ENCODE measurements at places on chromosomes 7 and 10.

GRCh38 chr7:126790763-126791162, 462.0 kb downstream of the GRM8 start:
- DNase-seq = no peak

GRCh38 chr7:132480534-132480933, 95.7 kb downstream of the PLXNA4 start:
- DNase-seq = peak; percentile 80

DNA sequence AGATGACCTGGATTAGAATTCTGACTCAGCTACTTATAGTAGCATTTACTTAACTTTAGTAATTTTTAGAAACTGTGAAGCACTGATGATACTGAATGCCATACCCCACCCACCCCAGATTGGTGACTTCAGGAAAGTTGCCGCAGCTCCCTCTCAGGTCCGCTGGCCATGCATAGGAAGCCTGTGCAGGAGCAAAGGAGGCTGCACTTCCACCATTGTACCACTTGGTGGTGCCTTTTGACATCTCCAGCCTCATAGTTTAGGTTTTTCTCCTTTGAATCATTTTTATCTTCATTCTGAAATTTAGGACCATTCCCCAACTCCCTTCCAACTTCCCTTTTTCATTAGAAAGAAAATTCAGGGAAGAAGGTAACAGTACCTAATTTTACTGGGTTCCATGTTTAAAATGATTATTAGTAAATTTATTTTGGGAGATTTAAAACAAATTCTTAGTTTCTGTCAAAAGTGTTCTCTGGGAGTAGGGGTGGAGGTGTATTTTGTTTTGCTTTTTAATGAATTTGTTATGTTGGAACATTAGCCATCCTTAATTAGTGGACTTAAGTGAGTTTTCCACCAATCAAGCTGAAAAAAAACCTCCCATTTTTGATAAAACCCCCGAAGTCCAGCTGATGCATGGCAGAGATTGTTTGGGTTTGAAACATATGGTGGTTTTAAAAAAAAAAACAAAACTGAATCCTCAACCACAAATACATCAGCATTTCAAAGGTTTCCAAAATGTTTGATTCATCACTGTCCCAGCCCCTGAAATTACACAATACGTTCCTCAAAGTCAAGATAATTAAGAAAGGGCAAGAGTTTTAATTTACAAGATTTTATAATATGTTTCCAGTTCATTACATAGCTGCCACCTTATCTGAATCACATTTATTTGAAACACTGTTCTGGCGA, 109.6 kb downstream of the WNT2 start:
- no peak for DNase-seq

DNA sequence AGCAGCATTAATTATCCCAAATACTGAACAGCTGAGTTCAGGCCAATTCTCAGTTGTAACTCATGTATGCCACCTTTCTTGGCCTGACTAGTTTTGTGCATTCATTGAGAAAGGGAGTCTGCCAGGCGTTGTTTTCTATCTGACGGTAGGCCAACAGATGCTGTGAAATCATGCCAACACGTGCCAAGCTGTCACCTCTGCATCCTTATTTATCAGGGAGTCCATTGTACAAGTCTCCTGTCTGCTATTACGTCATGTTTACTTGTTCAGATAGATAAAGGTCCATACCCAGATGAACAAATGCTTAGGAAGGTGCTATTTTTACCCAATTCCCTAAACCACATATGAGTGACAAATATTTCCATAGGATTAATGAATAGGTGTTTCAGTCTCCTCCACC, 127.2 kb upstream of the CDK6 start:
- no peak for DNase-seq

DNA sequence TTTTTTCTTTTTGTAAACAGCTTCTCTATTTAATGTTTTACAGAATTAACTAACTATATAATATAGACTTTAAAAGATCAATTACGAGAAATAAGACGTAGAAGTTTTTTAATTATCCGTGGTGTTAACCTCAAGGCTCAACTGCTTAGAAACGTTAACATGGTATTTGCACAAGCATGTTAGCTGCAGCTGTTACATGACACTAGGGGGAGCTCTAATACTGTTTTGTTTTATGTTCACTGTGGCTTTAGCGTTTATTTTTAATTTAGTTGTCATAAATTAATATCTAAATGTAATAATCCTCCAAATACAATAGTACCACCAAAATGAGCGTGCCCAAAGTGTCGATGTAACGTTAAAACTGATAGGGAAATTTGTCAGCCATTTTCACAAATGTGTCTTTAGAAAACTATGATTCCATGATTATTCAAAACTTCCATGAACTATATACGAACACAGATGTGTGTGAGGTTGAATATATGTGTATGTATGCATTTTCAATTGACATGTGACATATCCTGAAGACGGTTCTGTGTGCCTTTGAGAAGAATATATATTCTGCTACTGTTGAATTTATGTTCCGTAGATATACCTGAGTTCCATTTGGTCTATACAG, 828.8 kb upstream of the MBL2 start:
- no peak for DNase-seq

- no peak for DNase-seq
Measured at GRCh38 chr10:88297103-88297502, 286.0 kb downstream of the RNLS start.

DNA sequence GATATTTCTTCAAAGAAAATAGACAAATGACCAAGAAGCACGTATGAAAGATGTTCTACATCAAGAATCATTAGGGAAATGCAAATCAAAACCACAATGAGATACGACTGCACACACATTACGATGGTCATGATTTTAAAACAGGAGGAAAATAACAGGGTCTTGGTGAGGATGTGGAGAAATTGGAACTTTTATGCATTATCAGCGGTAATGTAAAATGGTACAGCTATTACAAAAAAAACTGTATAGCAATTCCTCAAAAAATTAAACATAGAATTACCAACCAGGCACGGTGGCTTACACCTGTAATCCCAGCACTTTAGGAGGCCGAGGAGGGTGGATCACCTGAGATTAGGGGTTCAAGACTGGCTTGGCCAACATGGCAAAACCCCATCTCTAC, 178.8 kb upstream of the NEBL start:
- no peak for DNase-seq

DNA sequence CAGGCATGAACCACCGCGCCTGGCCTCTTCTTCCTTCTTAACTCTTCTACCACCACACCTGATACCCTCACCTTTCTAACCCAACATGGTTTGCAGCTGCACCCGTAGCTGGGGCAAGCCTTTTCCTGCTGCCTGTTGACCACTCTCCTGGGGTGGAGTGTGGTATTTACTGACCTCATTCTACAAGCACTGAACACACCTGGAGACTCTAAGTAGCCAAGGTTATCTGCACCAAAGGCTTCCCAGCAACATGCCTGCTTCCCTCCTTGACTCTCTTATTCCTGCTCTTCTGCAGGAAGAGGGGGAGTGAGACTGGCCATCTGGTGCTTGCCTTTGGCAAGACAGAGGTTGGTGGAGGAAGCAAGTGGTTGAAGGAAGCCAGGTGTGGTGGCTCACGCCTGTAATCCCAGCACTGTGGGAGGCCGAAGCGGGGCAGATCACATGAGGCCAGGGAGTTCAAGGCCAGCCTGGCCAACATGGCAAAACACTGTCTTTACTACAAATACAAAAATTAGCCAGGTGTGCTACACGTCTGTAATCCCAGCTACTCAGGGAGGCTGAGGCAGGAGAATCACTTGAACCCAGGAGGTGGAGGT, 10.1 kb downstream of the ACTR1A start:
- DNase-seq = no peak

DNA sequence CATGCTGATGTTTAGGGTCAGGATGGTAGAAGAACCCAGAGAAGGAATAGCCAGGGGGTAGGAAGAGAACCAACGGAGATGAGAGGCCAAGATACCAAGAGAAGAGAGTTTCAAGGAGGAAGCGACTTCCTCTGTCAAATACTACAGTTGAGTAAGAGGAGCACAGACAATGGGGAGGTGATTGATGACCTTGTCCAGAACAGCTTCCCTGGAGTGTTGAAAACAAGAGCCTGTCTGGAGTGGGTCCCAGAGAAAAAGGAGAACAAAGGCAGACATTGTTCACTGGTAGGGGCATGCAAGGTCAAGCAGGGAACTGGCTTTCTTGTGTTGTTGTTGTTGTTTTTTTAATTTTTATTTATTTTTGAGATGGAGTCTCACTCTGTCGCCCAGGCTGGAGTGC, 9.6 kb upstream of the TRIM56 start:
- no peak for DNase-seq

DNA sequence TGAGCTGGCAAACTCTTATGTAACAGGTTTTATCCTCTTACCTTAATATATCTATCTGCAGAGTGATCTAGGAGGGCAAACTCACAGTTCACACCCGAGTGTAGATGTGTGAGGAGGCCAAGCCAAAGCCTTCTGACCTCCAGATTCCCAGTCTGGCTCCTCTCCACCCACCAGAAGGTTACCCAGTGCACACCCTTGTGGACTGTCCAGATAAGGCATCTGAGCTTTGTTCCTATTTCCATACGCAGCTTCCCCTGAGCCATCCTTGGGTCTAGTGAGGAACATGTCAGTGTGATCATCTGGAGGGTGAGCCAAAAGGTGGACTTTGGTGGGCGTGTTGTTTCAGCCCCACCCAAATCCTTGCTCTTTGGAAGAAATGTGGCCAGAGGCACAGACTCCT, 203.0 kb upstream of the MEOX2 start:
- no peak for DNase-seq

DNA sequence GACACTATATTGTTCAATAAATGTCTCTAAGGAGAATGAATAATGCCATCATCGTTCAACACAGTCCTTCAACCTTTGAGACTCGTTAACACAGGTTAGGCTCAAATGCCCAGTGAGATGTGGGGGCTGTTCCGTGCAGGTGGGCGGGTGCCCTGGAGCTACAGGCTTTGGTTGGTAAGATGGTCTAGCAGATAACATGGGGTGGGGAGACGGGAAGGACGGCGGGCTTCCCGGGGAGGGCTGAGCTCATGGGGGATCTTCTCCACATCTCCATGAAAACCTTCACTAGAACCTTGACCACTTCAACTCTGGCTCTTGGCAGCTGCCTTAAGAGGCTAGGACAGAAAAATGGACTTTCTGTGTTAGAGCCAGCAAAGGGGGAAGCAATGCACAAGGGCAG, 134.1 kb upstream of the TCERG1L start:
- DNase-seq = no peak

DNA sequence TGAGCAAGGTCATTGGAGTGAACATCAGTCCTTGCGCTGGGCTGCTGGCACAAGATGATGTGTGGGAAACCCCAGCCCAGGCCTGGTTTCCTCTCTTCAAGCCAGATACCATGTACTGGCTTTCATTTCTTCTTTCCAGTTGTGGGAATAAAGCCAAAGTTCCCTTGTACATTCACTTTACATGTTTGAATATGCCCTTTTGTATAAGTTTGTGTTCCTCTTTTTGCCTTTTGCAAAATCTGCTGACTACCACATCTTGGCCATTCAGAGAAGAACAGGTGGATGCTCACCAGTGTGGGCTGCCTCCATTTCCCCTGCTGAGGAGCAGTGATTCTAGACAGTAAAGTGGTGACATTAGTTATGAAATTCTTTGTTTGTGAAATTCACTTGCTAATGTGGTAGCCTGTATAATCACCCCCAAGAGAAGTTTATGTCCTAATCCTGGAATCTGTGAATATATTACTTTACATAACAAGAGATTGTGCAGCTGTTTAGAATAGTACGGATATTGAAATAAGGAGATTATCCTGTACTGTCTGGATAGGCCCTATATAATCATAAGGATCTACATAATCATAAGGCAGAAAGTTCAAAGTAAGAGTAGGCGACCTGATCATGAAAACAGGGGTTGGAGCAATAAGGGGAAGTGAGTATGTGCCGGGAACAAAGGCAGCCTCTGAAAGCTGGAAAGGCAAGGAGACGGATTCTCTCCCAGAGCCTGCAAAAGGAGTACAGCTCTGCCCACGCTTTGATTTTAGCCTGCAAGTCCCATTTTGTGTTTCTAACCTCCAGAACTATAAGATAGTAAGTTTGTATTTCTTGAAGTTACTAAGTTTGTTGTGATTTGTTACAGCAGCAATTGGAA, 18.8 kb upstream of the AOAH start:
- no peak for DNase-seq

DNA sequence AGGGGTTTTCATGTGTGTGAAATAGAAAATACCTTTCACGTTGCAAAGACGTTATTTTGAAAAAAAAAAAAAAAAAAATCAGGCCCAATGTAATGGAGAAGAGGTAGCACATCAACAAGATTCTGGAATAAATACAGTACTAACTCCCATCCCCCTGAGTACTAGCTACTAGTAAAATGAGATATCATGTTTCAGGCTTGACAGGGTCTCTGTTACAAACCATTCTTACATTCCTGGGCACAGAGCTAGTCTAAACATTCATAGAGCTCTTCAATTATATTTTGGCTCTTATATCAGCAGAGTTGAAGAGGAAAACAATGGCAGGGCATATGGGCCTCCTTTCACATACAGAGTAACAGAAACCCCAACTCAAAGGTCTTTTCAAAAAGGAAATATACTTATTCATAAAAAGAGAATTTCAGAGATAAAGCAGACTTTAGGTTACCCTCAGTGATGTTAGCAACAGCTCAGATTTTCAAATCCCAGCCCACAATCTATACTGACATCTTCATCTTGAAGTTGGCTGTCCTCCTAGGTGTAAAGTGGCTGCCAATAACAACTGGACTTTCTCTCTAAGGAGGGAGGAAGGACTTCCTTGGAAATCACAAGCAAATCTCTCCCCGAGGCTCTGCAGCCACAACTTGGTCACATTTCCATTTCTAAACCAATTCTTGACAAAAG, 18.6 kb downstream of the C7orf33 start:
- DNase-seq = no peak

GRCh38 chr7:112157072-112157471, 49.1 kb downstream of the DOCK4 start:
- no peak for DNase-seq

GRCh38 chr10:132714986-132715775, 70.8 kb downstream of the NKX6-2 start:
- peak; percentile 53 for DNase-seq

DNA sequence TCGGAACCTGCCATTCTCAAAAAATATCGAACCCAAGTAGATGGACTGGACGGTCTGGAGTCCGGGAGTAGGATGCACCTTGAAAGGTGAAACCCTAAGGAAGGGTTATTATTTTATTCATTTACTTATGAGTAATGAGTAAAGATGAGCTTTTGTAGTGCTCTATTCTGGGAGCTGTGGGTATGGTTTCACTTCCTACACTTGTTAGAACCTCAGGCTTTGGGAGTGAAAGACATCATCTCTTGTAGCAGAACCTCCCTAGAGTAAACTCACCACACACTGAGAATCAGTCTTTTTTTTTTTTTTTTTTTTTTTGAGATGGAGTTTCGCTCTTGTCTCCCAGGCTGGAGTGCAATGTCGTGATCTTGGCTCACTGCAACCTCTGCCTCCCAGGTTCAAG, 389.4 kb upstream of the AUTS2 start:
- no peak for DNase-seq
